ENCODE measurements at places on chromosomes 2 and 18. TPM values are rescaled to one million over a fixed set of nuclear protein-coding genes. Genes with fewer than 3 reads are reported as not detected.

ABCG8 gene
- not detected for total RNA-seq

CGREF1 gene
- 7.9 TPM for total RNA-seq

FAM161A gene
- total RNA-seq = 8.7 TPM

ELMOD3 gene
- total RNA-seq = 7.1 TPM

MSH6 gene
- total RNA-seq = 87.4 TPM

SDC1 gene
- total RNA-seq = 184 TPM

RAB6D gene
- total RNA-seq = not detected

DDX18 gene
- 83.8 TPM for total RNA-seq

ARHGAP28 gene
- 0.09 TPM for total RNA-seq

MAPK4 gene
- 0.07 TPM for total RNA-seq

PCBP1 gene
- 360 TPM for total RNA-seq
